Esophagus mucosa (tissue), 1 donor: ENCODE measurements at places on chromosomes 1 and 21.

DNA sequence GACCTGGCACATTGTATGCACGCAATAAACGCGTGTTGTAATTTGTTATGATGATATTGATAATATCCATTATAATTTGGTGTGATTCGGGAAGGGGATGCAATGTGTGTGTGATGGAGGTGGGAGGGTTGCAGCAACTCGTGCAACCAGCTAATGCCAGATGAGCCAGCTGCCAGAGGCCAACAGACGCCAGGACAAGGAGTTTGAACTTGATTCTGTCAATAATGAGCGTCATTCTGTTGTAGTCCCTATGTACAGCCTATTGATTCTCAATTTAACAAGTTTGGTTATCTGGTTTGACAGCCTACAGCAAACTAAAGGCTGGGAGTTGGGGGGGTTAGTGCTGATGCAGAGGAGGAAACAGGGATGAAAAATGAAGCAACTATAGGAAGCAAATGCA is 35.5 kb downstream of the TIAM1 start:
- no peak for ATAC-seq

- ATAC-seq = no peak
Observed at GRCh38 chr1:225745273-225745672, 32.4 kb upstream of the SRP9 start.

- ATAC-seq = no peak
Observed at GRCh38 chr1:184034761-184035379, 2.7 kb downstream of the COLGALT2 start.

DNA sequence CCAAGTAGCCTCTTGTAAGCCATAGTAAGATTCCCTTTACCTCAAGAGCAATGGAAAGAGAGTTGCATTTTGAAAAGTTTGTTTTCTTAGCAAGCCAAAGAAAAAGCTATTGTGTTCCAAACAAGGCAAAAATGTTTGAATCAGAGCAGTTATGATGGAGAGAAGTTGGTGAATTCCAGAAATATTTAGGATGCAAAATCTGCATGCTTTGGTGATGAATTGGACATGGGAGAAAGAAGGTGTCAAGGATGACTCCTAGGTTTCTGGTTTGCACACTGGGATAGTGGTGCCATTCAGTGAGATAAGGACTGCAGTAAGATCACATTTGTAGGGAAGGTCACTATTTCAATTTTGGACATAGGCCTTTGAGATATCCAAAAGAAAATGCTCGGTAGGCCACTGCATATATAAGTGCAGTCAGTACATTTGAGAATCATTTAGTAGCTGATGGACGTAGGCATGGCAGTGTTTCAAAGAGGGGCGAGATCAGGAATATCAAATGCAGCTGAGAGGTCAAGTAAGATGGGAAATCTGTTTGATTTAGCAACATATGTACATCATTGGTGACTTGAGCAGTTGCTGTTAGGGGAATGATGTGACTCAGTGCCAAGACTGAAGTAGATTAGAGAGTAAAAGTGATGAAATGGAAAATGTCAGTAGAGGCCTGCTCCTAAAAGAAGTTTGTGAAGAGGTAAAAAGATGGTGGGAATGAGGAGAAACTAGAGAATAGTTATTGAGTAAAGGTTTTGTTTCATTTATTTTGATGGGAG is 33.9 kb upstream of the GPR25 start:
- ATAC-seq = no peak

- peak; percentile 44 for ATAC-seq
Observed at GRCh38 chr1:221991221-221991620, 249.3 kb upstream of the DUSP10 start.

- no peak for ATAC-seq
Observed at GRCh38 chr1:150056407-150056806, 11.2 kb upstream of the VPS45 start.

DNA sequence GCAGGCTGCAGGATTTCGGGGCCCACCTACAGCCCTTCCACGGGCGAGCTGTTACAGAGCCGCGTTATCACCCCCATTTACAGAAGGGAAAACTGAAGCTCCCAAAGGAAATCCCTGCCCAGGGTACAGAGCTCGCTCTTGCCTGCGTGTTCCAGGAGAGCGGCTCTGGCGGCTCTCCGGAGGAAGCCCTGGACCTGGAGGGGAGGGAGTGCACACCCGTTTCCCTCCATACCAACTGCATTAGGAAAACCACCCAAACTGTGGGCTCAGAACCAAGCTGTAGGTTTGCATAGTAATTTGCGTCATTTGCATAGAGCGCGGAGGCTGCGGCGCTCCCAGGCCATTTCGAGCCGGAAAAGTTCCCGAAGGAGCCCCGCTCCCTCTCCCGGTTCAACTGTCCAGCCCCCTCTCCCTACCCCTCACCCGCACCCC is 24.7 kb upstream of the ADGRB2 start:
- peak; percentile 40 for ATAC-seq

- ATAC-seq = peak; percentile 51
Observed at GRCh38 chr1:23562137-23562876, 3.0 kb upstream of the ID3 start.
